GM12892 (cell line): ENCODE measurements at places on chromosomes 13 and 19.

DNA sequence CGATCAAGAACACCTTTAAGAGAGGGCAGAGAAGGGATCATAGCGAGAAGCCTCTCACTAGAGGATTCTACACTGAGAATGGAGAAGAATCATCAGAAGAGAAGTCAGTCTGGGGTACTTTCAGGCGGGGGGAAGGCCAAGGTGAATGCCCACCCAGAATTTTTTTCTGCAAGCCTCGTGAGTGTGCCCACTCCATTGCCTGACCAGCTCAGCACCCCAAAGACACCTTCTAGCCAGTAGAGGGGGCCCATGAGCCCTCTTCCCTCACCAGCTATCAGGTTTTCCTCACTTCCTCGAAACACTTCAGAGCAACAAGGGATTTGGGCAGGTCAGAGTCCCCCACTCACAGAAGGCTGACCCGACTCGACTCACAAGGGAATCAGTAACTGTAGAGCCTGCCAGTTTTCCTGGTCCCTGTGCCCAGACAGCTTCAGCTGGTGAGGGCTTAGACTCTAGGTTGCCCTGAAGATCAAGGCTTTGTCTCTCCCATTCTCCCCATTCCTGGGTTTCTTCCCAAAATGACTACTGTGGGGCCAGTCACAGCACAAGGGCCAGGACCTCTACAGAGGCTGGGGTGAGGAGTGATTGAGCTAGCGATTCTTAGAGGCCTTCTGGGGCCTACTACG lies 18.4 kb downstream of the NLRP13 start:
- DNase-seq = no peak

DNA sequence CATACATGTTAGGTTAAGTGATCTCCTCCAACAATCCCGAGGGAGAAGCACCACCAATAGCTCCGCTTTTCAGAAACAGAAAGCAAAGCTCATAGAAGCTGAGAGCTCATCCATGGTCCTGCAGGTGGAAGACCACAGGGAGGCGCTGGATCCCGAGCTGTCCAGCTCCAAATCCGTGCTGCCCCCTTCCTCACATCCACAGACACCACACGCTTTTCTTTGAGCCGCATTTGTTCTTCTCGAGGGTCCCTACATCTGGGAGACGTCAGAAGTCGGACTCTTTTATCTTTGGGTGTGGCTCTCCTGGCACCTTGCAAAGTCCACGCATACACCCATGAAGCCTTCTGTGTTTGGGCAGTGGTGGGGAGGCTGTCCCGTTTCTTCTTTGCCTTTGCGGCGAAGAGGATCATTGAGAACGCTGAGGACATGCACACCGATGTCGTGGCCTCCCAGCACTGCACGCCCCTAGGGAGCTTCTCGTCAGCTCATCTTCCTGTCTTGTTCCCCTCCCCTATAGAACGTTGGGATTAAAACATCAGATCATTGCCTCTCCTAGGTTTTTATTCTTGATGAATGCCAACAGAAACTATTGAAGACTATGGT lies 184.8 kb downstream of the TEX29 start:
- DNase-seq = no peak

DNA sequence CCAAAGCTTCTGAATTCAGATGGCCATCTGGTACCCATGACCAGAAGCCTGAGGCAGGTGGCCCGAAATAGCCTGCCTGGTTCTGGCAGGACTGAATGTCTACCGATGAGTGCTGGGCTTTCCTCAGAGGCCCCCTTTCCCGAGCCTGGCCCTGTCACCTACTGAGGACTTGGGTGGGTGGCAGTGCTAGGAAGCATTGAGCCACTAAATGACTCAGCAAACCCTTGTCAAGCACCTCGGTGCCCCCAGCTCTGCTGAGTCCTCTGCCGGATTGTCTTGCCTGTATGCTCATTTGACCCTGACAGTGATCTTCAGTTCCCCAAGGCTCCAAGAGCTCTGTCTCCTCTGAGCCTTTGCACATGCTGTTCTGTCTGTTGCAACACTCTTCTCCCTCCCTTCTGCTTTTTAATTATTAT lies 17.9 kb downstream of the PPP1R37 start:
- DNase-seq = no peak

GRCh38 chr19:50486823-50487515 lies 10.3 kb upstream of the GARIN5A start:
- DNase-seq = no peak

DNA sequence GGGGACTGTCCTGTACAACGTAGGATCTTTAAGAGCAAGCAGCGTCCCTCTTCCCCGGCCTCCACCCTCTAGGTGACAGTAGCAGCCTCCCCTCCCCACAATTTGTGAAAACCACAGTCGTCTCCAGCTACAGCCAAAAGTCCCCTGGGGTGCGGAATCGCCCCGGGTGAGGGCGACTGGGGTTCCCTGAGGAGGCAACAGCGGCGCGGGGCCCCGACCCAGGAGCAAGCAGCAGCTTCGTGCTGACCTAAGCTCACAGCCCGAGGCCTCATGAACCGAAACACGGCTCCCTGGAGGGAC lies 322 bp downstream of the ZNF558 start:
- no peak for DNase-seq

DNA sequence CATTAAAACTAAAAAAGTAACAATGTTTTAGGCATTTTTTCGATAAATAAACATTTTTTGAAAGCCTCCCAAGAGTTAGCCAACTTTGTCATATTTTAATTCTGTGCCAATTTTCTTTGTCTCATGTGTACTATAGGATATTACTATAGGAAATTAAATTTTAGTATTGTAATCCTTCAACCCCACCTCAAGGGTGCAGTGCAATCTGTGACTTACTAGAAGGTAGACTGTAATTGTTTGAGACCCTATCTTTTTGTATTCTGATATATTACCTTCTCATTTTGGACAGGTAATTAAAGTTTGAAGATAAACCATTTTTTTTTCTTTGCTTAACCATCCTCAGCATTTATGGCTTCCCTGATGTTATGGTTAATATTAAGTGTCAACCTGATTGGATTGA lies 457.8 kb downstream of the PCDH20 start:
- DNase-seq = no peak

GRCh38 chr19:52200044-52200443 lies 10.2 kb downstream of the PPP2R1A start:
- no peak for DNase-seq

DNA sequence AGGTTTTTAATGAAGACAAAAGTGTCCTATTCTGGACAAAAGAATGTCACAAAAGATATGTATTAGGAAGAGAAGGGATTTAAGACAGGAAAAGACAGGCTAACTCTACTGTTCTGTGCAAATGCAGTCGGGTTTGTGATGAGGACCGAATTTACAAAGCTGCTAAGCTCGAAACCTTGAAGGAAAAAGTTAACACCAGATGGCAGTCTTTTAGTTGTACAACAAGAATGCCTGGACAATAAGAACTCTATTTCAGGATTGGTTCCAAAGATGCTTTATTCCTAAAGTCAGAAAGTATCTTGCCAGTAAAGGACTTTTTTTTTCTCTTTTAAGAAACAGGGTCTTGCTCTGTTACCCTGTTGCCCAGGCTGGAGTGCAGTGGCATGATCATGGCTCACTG lies 51.1 kb downstream of the HS6ST3 start:
- no peak for DNase-seq

- no peak for DNase-seq
These were observed 207.4 kb upstream of the RFC3 start for GRCh38 chr13:33610438-33611120.

GRCh38 chr13:35512271-35512920 lies 35.9 kb upstream of the MAB21L1 start:
- no peak for DNase-seq

- no peak for DNase-seq
These were observed 7.6 kb downstream of the NUCB1 start for GRCh38 chr19:48907671-48908070.

DNA sequence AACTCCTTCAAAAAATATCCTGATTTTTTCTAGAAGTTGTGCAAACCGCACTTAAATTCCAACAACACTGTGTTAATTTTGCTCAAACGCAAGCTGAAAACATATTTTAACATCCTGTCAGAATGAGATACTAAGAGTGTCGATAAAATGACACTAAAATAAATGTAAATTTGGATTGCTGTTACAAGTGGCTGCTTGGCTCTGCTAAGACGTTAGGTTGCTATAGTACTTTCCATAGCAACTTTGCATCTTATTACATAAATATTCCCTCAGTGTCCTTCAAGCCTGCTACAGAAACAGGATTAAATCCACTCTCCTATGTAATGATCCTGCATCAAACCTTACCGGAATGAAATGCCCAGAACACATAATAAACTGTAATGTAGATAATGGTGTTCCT lies 292.1 kb downstream of the DNAJC15 start:
- DNase-seq = no peak

DNA sequence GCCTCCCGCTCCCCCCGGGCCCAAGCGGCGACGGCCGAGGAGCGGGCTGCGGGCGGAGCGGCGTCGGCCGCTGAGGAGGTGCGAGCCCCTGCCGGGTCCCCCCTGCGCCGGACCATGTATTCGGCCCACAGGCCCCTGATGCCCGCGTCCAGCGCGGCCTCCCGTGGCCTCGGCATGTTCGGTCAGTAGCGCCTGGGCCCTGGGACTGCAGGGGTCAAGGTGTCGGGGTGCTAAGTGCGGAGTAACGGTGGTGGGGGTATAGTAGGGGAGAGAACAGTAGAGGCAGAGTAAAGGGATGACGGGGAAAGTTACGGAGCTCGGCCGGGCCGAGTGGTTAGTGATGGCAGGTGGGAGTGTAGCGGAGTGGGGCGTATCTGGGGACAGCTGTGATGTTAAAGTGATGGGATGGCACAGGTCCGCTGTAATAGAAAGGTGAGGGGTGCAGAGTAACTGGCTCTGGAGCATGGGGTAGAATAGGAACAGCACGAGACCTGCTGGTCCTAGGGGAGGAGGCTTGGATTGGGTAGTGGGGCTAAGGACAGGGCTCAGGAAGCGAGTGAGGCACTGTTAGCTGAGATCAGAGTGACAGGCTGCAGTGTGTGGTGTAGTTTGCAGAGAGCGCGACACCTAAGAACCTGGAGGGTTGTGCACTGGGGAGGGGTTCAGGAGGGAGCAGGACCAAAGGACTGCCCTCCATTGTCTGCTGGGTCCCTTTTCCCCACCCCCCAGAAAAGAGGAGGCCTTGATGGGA lies 15.7 kb downstream of the CIC start:
- no peak for DNase-seq

- DNase-seq = no peak
These were observed 19.7 kb upstream of the JUND start for GRCh38 chr19:18300930-18301717.

DNA sequence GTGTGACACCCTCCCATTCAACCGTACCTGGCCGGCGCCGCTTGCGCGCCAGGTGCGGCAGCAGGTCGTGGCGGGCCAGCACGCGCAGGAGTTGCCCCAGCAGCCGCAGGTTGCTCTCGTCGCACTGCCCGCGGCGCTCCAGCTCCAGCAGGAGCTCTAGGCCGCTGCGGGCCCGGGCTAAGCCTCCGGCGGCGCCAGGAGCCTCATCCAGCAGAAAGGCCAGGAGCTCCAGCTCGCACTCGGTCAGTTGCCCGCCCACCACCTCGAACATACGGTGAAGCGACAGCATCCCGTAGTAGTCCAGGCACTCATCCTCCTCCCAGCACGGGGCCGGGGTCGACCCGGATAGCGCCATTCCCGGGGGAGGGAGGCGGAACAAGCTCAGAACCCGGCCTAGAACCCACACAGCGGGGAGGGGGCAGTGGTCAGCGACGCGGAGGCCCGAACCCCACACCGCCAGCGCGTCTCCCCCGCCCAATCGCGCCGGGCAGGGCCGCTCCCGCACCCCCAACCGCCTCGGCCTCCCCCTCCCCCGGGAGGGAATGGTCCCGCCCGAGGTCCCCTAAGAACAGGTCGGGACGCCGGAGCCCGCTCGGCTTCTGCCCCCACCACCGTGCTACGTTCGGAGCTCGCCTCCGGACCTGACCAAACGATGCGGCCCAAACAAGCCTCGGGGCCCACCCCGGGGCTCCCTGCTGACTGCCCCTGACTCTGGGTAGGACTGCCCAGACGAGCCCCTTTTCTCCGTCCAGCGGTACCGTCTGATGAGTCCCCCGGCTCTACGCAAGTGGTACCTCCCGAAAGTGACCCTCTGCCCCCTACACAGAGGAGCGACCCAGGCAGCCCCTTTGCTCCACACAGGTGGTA lies 591 bp downstream of the DEDD2 start:
- no peak for DNase-seq

DNA sequence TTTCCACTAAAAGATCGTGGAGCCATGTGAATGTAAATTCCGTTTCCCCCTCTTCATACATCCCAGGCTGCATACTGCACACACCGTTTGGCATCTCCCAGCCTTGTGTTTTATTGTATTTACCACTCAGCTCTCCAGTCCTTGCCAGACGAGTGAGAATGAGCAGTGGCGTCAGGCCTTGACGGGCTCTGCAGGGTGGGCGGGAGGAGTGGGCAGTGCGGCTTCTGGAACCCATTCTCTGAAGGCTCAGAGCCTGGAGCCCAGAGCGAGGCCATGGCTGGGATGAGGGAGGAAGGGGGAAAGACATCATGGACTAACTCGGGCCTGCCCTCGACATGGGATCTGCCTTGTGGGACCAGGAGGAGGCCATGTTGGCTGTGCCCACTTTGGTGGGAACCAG lies 25.1 kb downstream of the BICRA start:
- no peak for DNase-seq

DNA sequence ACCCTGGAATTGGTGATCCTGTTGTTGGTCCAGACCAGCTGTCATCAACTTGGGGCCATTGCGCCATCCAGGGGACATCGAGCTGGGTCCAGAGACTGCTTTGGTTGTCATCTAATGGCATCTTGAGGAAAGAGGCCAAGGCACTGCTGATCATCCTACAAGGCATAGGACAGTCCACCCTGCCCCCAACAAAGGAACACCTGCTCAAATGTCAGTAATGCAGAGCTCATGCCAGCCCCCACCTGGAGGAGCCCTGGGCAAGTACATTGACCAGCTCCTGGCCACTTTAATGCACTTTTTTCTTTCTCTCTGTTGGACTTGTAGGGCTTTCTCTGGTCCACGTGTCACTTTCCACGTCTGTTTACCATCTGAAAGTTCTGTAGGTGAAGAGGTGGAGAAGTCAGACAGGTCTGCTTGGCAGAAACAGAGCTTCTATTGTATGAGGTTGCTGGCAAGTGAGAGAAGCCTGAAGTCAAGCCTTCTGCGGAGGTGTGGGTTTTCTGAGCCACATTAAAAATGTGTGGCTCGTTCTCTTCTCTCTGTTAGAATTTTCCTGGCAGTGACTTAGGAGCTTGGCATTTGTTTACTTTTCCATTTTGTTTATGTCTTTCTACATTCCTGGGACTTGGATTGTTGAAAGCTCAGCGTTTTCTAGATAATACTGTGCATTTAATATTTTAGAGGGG lies 124.0 kb upstream of the RNF113B start:
- DNase-seq = no peak

DNA sequence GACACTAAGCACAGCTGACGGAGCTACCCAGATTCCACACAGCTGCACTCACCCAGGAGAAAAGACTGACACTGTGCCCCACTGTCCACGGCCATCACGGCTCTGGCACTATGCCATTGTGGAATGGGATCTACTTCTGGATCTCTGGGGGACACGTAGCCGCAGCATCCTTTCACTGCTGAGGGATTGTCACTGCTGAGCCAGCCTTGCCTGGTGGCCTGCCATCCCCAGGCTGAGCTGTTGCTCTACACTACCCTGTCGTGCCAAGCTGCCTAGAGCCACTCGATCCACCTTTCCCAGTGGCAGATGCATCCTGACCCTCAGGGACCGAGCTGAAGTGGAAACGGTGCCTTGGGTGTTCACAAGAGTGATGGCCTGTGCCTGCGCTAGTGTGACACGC lies 5.0 kb upstream of the LILRB5 start:
- no peak for DNase-seq

- DNase-seq = no peak
These were observed 16.6 kb upstream of the EPHX3 start for GRCh38 chr19:15248648-15249527.

- no peak for DNase-seq
These were observed 285.6 kb downstream of the MTUS2 start for GRCh38 chr13:29105779-29106178.
